ENCODE measurements at places on chromosomes 16 and 17.

DNA sequence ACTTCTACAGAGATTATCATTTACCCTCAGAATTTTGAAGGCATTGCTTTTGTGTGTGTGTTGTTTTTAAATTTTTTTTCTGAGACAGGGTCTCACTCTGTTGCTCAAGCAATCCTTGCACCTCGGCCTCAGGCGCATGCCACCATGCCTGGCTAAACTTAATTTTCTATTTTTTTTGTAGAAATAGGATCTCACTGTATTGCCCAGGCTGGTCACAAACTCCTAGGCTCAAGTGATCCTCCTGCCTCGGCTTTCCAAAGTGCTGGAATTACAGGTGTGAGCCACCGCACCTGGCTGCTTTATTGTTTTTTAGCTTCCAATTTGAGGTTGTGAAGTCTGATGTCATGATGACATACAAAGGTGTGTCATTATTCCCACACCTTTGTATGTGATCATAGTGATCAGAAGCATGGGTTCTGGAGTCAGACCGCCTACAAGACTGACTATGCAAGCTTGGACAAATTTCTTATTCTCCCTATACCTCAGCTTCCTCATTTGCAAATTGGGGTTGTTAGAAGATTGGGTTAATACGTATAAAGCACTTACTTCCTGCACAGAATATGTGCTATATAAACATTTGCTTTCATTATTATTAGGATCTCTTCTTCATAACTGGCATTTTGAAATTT, 5.8 kb downstream of the SEPHS2 start:
- DNase-seq, result no peak

DNA sequence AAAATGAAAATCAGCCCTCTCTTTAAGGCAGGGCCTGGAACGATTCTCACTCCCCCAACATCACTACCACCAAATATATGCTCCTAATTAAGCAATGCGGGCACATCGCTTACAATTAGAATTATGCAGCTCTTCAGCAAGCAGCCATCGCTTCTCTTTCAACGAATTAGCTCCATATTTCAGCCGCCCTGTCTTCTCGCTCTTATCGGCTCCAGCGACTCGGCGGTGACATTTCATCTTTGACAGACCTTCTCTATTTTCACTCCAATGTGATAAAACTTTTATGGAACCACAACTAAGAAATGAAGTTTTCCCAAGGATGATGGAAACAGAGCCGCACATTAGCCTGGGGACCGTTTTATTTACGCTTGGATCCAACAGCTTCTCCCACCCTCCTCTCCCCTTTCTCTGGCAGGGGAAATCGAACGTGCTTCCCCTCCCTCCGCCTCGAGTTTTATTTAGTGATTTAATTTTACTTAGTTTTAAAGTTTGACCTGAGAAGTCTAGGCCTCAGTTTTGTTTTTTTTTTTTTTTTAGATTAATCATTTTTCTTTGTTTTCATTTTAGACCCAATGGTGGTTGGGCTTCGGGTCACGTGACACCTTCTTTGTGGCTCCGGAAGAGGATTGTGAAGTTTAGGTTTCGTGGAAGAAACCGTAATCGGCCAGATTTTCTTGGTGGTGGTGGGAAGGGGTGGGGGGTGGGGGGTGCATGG, 3.1 kb upstream of the HOXB2 start:
- peak; percentile 37 for DNase-seq

GRCh38 chr16:22924492-22924891, 110.5 kb downstream of the HS3ST2 start:
- no peak for DNase-seq

DNA sequence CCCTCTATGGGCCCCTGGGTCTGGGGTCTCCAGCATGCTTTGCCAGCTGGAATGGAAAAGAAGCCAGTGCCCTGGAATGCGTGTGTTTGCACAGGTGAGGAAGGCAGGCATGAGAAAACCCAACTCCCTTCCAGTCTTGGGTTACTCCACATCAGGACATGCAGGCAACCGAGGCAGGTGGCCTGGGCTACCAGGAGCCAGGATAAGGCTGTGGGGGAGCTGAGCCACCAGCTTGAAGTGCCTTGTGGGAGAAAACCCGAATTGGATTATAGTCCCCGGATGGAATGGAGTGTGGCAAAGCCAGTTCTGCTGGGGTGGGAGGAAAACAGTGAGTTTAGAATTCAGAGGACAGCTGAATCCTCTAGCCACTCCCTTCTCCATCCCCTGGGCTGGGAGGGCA, 7.2 kb downstream of the SRCIN1 start:
- DNase-seq, result no peak

GRCh38 chr16:48310908-48311641, 63.7 kb upstream of the ABCC11 start:
- no peak for DNase-seq

GRCh38 chr16:27241658-27242057, 26.9 kb downstream of the NSMCE1 start:
- DNase-seq, result no peak

DNA sequence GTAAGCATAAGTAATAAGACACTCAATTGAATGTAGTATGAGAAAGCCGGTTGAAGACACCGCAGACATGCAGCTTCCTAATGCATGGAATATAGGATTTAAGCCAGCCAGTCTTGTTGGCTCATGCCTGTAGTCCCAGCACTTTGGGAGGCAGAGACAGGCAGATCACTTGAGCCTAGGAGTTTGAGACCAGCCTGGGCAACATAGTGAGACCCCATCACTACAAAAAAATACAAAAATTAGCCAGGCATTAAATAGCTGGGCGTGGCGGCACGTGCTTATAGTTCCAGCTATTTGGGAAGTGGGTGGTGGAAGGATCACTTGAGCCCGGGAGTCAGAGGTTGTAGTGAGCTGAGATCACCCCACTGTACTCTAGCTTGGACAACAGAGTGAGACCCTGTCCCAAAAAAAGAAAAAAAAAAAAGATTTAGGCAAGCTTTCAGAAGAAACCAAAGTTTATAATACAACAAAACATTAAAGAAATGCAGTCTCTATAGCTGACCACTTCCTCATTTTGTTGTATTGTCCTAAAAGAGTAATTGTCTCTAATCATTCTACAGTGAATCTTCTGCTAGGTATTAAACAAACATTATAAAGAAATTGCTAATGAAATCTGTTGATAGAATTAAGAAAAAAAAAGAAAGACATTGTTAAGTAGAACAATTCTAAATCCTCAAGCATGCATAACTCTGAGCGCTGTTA, 68.6 kb upstream of the KIFC3 start:
- DNase-seq, result no peak

- DNase-seq, result no peak
These were observed 214.1 kb downstream of the SEC14L1 start for GRCh38 chr17:77354670-77355455.

DNA sequence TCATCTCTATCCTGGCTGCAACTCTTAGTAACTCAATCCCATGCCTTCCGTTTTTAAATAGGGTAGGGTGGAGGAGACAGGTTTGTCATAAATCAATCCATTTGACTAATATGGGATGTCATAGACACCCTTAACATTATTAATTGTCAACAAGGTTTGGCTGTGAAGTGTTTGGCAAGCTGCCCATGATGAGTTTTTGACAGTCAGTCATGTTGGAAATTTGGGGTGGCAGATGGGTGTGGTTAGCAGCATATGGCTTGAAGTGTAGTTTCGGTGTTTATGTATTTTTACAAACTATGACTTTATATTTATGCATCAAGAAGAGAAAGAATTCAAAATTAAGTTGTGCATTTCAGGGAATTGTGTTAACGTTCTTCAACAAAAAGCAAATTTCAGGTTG, 221.8 kb upstream of the CDH5 start:
- no peak for DNase-seq

- no peak for DNase-seq
These were observed 30.5 kb upstream of the LGALS9 start for GRCh38 chr17:27600471-27600870.

DNA sequence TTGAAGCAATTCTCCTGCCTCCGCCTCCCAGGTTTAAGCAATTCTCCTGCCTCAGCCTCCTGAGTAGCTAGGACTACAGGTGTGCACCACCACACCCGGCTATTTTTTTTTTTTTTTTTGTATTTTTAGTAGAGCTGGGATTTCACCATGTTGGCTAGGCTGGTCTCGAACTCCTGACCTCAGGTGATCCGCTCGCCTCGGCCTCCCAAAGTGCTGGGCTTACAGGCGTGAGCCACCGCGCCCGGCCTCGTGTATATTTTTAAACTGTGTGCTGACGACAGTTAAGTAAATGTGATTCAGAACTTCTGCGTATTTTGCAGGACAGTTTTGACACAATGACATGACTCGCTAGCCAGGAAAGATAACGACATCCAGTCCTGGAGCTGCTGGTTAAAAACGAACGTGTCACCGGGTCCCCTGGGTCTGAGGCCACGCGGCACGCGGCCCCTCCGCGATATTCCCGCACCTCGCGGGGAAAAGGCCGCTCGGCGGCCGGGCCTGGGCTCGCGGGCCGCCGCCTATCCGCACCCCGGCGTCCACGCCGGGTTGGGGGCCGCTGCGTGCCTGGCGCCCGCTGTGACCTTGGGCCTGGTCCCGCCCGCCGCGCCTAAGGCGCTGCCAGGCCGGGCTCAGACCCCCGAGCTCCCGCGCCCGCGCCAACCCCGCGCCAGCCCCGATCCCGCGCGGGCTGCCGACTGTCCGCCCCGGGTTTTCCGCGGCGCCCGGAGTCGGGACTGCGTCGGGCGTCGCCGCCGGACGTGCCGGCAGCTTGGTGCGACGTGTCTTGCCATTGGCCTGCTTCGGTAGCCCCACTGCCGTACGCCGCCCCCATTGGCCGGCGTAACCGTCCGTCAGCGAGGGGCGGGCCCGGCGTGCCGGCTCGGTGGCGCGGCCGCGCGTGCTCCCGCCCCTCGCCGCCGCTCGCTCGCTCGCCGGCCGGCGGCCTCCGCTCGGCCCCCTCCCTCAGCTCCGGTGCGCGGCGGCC, at the start of gene FOXK2:
Gene FOXK2 (plus strand): TSS at position 907 of the 985 bp plus-strand sequence. CDS start 157 bp downstream, outside the sequence.
- DNase-seq, result peak; percentile 93

DNA sequence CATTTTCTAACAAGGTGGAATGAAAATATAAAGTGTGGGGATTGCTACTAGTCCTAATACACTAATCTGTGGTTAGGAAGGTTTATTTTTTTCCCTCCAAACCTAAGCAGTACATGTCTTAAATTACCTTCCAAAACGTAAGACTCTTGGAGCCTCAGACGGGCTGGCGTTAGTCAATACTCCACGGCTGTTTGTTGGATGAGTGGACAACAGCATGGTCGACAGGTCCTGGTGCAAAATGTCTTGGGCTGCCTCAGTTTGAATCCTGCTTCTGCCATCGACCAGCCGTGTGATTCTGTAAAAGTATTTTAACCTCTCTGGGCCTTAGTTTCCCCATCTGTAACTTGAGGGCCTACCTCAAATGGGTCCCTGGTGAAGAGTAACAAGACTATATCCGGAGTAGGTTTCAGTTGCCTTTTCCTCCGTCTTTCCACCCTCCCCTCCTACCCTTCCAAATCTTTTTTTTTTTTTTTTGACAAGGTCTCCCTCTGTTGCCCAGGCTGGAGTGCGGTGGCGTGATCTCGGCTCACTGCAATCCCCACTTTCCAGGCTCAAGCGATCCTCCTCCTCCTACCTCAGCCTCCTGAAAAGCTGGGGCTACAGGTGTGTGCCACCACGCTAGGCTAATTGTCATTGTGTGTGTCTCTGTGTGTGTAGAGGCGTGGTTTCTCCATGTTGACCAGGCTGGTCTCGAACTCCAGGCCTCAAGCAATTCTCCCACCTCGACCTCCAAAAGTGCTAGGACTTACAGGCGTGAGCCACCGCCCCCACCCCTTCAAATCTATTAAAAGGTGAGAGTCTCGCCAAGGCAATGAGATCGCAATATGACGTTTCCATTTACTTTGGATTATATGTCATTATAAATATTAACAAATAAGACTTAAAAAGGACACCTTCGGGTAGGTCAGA, 5.8 kb downstream of the SCGB1C2 start:
- DNase-seq, result no peak

DNA sequence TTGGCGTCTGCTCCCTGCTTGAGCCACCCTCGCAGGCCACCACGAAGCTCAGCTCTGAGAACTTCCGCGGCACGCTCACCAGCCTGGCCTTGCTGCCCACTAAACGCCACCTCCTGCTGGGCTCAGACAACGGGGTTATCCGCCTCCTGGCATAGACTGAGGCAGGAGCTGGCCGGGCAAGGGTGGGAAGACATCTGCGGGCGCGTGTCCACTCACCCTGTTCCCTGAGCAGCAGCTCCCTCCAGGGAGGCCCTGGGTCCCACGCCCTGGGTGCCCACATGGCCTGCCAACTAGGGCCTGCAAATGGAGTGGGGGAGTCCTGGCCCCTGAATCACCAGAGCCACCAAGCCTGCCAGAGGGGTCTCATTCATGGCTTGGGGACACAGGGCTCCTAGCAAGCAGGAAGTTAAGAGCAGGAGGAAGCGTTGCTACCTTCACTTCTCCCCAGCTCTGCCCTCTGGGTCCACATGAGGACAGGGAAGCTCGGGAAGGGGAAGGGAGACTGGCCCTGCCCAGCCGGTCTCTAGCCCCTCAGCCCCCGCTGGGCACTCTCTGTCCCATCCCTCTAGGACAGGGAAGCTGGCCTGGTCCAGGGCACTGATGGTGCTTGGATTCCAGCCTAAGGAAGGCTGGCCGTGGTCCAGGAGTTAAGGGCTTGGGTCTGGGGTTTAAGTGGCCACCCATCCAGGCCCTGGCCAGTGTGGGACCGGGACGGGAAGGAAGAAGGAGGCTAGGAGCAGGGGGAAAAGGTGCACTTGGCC, 5.0 kb upstream of the SERPINF2 start:
- DNase-seq, result no peak

GRCh38 chr17:32386844-32387243, 36.9 kb downstream of the ZNF207 start:
- no peak for DNase-seq

GRCh38 chr16:23423496-23424049, 29.4 kb downstream of the COG7 start:
- no peak for DNase-seq

DNA sequence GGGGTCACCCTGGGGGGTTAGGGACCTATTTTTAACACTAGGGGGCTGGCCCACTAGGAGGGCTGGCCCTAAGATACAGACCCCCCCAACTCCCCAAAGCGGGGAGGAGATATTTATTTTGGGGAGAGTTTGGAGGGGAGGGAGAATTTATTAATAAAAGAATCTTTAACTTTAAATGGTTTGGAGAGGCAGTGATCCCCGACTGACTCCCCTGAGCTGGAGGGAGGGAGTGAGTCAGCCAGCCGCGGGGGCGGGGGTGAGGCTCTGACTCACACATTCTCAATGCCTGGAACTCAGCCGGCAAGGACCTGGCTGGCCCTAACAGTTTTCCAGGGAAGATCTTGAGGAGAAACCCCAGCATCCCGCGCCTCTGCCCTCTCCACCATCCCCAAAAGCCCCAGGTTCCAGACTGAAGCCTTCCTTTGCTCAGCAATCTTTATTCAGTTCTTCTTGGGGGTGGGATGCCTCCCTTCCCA, 1.5 kb downstream of the HCFC1R1 start:
- peak; percentile 66 for DNase-seq

All from CD4-positive, alpha-beta T cell treated with Interferon alpha-2 for 1 hour (primary cell).